ENCODE measurements at places on chromosomes 5 and 9. TPM values are rescaled to one million over a fixed set of nuclear protein-coding genes. Genes with fewer than 3 reads are reported as not detected.

GRCh38 chr9:130661451-130662098 is 2.8 kb upstream of the PRDM12 start:
- DNase-seq, result no peak

DNA sequence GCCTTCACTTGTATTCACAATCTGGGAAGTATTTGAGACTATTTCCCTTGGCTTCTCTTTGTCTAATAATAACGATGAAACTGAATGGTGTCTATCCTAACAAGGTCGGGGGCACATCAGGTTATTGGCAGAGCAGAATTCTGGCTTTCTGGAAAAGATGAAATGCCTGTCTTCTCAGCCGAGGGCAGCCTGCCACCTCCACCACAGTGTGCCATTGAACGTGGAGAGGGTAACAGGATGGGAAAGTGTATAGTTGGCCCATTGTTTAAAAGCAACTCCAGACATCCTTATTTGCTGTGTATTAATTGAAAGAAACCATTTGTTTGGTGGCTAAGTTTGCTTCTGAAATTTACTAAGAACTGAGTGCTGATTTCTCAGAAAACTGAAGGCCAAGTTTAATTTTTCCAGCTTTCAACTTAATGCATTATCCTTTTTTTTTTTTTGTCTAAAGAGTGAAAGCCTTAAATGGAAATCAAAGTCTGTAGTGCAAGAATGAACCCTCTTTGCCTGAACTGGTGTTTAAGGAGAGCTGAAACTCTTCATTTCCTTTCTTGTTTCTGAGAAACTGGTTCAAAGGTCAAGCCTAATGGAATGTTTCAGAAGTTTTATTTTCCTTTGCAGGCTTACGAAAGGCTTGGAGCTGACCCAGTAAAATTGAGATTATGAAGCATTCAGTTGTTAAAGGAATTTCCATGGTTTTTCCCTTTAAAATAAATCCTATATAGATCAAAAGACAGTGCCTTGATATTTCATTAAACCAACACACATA is 563.7 kb upstream of the DAP start:
- DNase-seq, result no peak

DNA sequence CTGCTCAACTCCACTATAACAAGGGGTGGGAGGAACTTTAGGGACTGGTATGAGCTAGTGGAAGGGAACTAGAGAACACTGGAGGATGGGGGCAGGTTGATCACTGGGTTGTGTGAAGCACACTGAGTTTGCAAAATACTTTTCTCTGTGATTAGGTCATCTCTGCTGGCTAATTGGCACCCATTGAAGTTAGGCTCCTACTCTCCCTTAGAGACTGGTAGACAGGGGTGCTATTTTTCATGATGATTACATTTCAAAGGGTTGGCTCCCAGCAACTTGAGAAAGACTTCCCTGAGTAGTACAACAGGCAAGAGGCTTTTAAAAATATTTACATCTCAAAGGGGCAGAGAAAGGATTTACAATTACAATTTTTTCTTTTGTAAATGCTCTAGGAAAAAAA is 50.4 kb upstream of the MTAP start:
- no peak for DNase-seq

DNA sequence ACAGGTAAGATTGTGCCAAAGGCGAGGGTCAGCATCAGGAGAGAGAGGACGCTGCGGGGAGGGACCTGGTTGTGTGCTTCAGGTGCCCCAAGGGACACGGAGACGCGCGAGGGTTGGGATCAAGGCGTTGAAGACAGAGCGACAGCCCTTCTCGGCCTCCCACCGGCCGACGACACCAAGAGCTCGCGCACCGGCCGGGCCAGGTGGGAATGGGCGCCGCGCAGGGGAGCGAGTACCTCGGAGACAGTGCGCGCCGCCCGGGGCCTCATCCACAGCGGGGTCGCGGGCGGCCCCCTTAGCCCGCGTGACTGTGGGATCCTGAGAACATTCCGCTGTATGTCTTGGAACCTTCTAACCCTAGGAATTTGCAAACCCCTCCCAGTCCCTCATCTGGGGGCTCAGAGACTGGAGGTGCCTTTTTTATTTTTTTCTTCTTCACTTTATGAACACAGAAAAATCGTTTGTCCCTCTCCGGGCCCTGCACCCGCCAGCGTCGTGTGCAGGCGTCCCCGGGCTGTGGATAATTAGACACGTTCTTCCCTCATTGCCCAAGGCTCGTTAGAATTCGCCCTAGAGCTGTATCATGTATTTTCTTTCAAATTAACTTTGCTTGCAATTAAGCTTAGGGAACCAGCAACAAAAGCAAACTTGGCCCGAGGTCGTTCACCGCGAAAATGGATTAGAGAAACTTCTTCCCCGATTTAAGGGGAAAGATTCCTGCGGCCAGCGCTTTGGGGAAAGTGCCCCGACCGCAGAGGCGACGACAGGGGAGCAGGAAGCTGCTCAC is 4.8 kb downstream of the FOXE1 start:
- no peak for DNase-seq

DNA sequence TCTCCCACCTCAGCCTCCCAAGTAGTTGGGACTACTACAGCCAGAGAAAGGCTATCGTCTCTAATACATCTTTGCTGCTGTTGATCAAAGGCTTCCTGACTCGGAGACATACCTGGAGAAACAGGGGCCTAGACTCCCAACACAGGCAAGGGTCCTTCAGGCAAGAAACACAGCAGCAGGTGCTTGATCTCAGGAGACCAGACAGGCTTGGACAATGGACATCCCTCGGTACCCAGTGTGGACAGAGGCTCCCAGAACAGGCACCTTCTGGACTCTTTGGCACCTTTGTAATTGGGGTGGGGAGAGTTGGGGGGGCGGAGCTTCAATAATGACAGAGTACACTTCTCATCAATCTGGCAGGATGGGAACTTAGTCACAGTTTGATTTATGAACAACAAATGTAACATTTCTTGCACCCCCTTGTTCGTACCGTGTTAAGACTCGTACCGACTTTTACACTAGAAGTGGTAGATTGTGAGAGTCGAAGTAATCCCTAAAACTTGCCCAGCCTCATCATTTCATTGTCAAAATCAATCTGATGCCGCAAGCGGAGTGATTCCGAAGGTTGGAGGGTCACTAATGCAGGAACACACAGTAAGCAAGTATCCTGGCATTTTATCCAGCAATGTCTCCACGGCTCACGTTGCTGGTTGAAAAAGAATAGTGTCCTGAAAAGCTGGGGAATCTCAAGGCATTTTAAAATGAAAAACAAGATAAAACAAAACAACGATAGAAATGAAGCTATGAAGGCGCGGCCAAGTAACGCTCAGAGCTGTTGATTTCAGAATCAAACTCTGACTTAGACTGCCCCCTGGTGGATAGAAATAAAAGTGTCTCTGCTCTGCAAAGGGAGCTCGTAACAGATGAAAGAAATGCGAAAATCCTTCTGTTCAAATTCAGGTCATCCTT is 46.4 kb upstream of the STK32A start:
- peak; percentile 59 for DNase-seq

DNA sequence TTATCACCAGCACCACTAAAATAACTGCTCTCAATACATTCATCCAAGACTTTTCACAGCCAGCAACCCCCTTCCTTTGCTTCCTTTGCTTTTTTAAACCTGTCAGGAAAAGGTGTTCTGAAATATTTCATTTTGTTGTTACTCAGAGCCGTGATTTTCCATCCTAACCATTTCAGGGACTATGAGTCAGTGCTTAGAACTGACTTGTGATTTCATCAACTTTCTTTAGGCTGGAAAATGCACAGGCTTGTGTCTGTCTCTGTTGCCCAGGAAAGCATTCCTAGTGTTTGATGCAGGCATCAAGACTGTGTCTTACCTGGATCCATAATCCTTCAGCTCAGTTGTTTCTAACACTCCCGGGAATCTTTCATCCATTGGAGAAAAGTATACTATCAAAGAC is 805.6 kb downstream of the BRINP1 start:
- no peak for DNase-seq

DNA sequence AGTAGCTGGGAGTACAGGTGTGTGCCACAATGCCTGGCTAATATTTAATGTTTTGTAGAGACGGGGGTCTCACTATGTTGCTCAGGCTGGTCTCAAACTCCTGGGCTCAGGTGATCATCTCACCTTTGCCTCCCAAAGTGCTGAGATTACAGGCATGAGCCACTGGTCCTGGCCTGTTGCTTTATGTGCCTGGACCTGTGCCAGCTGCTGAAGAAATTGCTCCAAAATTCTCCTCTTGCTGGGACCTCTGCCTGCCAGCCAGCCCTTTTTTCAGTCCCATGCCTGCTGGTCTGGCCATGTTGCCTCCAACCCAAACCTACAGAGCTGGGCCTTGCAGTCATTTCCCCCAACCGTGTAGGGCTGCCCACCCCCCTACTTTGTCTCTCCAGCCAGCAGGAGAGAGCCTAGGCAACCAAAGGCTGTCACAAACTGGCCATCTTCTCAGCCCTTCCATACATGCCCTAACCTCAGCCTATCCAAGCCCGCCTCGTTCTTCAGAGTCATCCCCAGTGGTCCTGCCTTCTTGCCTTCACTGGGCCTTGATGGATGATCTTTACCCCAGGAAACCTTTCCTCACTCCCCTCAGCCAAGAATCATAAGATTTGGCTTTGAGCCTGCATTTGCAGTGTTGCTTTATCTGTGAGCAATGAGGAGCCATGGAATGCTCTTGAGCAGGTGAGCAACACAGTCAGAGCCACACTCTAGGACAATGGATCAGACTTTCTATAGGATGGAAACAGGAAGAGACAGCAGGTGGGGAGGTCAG is 27.4 kb upstream of the SYNPO start:
- DNase-seq, result no peak

DNA sequence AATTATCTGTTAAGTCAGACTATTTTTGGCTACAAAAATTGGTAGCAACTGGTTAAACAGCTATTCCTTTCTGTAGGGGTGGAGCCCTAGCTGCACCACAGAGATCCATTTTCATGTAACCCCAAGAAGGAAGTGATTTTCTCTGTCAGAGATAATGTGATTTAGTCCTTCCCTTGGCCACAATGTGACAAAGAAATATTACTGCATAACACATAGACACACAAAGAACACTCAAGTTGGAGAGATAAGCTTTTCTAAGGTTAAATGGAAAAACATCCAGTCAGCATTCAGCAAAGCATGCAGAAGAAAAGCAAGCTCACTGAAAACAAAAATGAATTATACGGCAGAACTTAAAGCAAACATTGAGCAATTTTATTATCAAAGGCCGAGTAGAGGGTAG is 227.8 kb upstream of the CDH9 start:
- DNase-seq, result no peak

- no peak for DNase-seq
These were observed 4.4 kb downstream of the FSD1L start for GRCh38 chr9:105452185-105452584.

DNA sequence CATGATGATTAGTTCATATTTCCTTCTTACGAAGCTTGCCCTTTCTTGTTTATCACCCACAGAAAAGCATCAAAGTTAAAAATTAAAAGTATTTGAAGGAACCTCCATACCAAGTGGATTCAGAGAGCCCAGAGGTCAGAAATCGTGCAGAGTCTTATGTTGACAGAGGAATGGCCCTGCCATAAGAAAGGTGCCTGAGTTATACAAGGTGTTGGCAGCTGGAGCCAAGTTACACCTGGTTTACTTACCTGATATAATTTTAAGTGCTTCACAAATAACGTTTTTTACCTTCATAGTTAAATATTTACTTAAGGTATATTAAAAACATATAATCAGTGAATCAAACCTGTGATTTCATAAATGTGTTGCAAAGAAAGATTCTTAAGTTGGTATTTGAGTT is 42.3 kb upstream of the DHFR start:
- no peak for DNase-seq

GRCh38 chr5:101338226-101338625 is 435.1 kb upstream of the ST8SIA4 start:
- no peak for DNase-seq

- no peak for DNase-seq
These were observed 175.7 kb upstream of the SLC12A2 start for GRCh38 chr5:127907907-127908306.

The SHLD3 gene
- 3.9 TPM for total RNA-seq

DNA sequence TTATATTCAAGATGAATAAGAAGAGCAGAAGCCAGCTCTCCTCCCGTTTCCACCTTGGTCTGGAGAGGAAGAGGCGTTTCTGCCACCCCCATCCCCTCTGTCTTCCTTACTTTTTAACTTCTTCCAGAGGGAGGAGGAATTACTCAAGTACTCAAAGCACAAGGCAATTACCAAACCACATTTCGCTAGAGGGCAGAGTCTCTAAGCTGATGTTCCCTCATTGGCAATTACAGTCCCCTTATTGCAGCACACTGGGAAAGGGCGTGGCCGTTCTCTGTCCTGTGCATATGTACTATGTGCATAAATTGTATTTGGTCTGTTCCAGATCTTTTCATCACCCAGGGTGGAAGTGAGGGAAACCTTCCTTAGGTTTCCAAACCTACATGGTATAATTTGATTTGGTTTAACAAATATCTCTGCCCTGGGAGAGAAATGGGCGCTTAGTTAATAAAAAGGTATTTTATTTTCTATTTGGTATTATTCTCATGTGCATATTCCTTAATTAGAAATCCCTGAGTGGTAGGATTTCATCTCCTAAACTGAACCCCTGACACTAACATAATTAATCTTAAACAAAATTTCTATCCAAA is 29.8 kb upstream of the ALDOB start:
- DNase-seq, result peak; percentile 70

- no peak for DNase-seq
These were observed 155.5 kb downstream of the RAB3C start for GRCh38 chr5:58738336-58738735.

DNA sequence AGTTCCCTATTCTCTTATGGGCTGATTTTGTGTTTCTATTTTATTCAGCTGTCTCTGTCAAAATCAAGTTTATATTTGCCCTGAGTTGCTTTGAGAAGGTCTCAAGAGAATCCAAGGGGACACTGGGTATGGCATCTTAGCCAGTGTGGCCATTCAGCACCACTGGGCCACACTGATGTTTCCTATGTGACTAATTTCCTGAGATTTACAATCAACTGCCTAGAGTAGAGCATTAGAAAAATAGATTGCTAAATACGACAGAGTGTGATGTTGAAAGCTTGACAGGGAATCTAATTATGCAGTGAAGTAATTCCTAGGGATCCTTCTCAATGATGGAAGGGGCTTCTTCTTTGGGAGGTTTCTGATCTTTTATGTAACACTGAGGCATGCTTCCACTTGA is 141.7 kb downstream of the SV2C start:
- DNase-seq, result no peak

The DMRT2 gene
- not detected for total RNA-seq

The ADAMTS6 gene
- 173 TPM for total RNA-seq

The PLCXD3 gene
- total RNA-seq, result under 0.01 TPM

- DNase-seq, result peak; percentile 15
These were observed 93.9 kb downstream of the SCAI start for GRCh38 chr9:125049212-125050049.

Measured in IMR-90 (cell line).